Stimulated activated memory B cell treated with anti-CD40 and anti-IgM and Interleukin-4, amounts not matched to agents 10 μg/mL and 1 μg/mL and 100 μg/mL, for 72 hours (primary cell): ENCODE measurements at places on chromosomes 5 and 9.

DNA sequence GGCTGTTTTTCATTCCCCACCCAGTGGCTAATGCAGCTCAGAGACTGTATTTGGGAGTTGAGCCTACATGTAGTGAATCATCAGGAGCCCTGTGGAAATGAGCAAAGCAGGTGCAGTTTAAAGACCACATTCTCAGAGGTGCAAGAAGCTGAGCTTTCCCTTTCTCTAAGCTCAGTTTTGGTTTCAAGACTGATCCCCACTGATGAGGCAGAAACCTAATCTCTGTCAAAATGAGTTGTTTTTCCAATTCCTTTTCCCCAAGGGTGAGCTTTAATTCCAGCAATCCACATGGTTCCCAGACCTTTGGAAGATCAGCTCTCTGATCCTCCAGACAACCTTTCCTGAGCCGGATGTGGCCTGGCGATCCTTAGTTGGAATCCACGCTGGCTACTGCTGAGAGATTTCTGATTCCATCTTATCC, 420.5 kb downstream of the EBF1 start:
- no peak overlapping the region for H3K4me3 ChIP-seq
- ATAC-seq: no peak
- peaks cover 27% of the 10 kb centered on the region for H3K4me1 ChIP-seq
- H3K27me3 ChIP-seq: no peaks in the 10 kb centered on the region
- H3K36me3 ChIP-seq: no peaks in the 10 kb centered on the region

DNA sequence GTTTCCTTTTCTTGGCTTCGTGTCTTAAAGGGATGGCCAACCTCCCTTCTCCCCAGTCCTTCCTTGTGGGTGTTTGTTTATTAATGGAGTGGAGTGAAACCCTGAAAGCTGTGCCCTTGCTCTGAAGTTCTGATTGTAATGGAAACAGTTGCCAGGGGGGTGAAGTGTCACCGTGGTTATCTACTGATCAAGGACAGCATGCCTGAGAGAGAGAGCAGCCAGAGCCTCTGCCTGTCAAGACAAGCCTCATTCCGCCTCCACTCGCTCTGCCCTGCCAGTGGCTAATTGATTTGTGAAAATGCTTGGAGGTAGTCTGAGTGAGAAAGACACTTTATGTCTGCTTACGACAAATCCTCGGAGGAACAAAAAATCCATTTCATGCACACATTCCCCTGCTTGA, 143.7 kb upstream of the SLC30A5 start:
- no peaks in the 10 kb centered on the region for H3K36me3 ChIP-seq
- H3K4me3 ChIP-seq: no peak overlapping the region
- H3K4me1 ChIP-seq: no peaks in the 10 kb centered on the region
- H3K27me3 ChIP-seq: peaks cover 10% of the 10 kb centered on the region

- no peaks in the 10 kb centered on the region for H3K36me3 ChIP-seq
- H3K27ac ChIP-seq: no peak overlapping the region
- H3K4me3 ChIP-seq: no peak overlapping the region
- peaks cover 38% of the 10 kb centered on the region for H3K27me3 ChIP-seq
- no peaks in the 10 kb centered on the region for H3K4me1 ChIP-seq
These were observed 39.5 kb downstream of the MEGF10 start for GRCh38 chr5:127330116-127330515.

GRCh38 chr9:104795857-104796256, 31.9 kb downstream of the NIPSNAP3B start:
- H3K36me3 ChIP-seq: peaks cover 41% of the 10 kb centered on the region
- no peak overlapping the region for H3K4me3 ChIP-seq
- no peaks in the 10 kb centered on the region for H3K27me3 ChIP-seq
- H3K27ac ChIP-seq: no peak overlapping the region
- no peaks in the 10 kb centered on the region for H3K4me1 ChIP-seq

- no peaks in the 10 kb centered on the region for H3K27me3 ChIP-seq
- H3K4me3 ChIP-seq: no peak overlapping the region
- ATAC-seq: no peak
- H3K27ac ChIP-seq: no peak overlapping the region
These were observed 3.3 kb downstream of the RNF20 start for GRCh38 chr9:101536938-101537337.

- peaks cover 27% of the 10 kb centered on the region for H3K27me3 ChIP-seq
- ATAC-seq: no peak
- no peaks in the 10 kb centered on the region for H3K4me1 ChIP-seq
These were observed 17.1 kb downstream of the FCN2 start for GRCh38 chr9:134897584-134898170.

DNA sequence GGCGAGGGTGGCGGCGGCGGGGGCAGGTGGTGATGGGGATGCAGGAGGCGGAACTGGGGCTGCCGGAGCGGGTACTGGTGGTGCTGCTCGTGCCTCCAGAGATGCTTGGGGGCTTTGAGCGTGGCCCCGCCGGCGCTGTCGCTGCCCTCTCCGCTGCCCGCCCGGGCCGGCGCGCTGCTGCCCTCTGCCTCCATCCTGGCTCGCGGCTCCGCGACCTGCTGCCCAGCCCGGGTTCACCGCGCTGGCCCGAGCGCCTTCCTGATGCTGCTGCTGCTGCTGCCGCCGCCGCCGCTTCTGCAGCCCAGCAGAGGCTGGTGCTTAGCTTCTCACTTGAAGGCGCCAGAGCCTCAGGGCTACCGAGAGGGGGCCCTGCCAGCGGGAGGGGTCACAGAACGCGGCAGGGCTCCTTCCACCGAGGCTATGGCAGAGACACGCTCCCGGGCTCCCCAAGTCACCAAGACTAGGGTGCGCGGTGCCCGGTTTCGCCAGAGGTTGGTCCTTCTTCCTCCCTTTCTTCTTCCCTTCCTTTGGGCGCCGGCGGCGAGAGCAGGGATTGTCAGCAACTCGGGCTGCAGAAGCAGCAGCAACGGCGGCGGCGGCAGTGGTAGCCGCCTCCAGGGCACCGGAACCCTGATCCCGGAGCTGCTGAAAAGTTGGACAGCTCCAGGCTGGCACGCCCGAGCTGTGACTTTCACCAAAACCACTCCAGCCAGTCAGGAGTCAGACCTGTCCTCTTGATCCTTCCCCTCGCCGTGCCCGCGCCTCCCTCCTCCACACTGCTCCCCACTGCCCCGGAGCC, at the start of gene PDE4D:
Gene PDE4D (minus strand): TSS at position 298 of the 799 bp plus-strand sequence.
- ATAC-seq: peak; percentile 46
- H3K27ac ChIP-seq: no peak within 1 kb of the TSS
- peak within 1 kb of the TSS; percentile 1 for H3K4me3 ChIP-seq
- H3K27me3 ChIP-seq: peaks cover 56% of the 10 kb centered on the region

- H3K27ac ChIP-seq: no peak overlapping the region
- peaks cover 10% of the 10 kb centered on the region for H3K4me1 ChIP-seq
- no peaks in the 10 kb centered on the region for H3K36me3 ChIP-seq
- ATAC-seq: no peak
- H3K27me3 ChIP-seq: peaks cover 39% of the 10 kb centered on the region
These were observed 1.8 kb downstream of the PDLIM4 start for GRCh38 chr5:132259069-132259851.

- no peak overlapping the region for H3K27ac ChIP-seq
- no peak for ATAC-seq
- H3K36me3 ChIP-seq: no peaks in the 10 kb centered on the region
- H3K4me3 ChIP-seq: no peak overlapping the region
- no peaks in the 10 kb centered on the region for H3K4me1 ChIP-seq
- peaks cover 20% of the 10 kb centered on the region for H3K27me3 ChIP-seq
These were observed 41.8 kb upstream of the FGF1 start for GRCh38 chr5:142727735-142728047.

- no peak for ATAC-seq
- H3K27me3 ChIP-seq: peaks cover 61% of the 10 kb centered on the region
- peaks cover 5% of the 10 kb centered on the region for H3K4me1 ChIP-seq
- no peaks in the 10 kb centered on the region for H3K36me3 ChIP-seq
- no peak overlapping the region for H3K27ac ChIP-seq
These were observed 27.6 kb downstream of the ZDHHC11B start for GRCh38 chr5:756865-757345.

- no peak overlapping the region for H3K27ac ChIP-seq
- ATAC-seq: no peak
- peaks cover 21% of the 10 kb centered on the region for H3K36me3 ChIP-seq
- no peak overlapping the region for H3K4me3 ChIP-seq
- no peaks in the 10 kb centered on the region for H3K27me3 ChIP-seq
- peaks cover 16% of the 10 kb centered on the region for H3K4me1 ChIP-seq
These were observed 60.7 kb downstream of the LHFPL2 start for GRCh38 chr5:78587775-78588291.

- H3K36me3 ChIP-seq: peaks cover 6% of the 10 kb centered on the region
- H3K4me3 ChIP-seq: no peak overlapping the region
- ATAC-seq: no peak
These were observed 195.0 kb downstream of the PDE4D start for GRCh38 chr5:59698207-59699178.

DNA sequence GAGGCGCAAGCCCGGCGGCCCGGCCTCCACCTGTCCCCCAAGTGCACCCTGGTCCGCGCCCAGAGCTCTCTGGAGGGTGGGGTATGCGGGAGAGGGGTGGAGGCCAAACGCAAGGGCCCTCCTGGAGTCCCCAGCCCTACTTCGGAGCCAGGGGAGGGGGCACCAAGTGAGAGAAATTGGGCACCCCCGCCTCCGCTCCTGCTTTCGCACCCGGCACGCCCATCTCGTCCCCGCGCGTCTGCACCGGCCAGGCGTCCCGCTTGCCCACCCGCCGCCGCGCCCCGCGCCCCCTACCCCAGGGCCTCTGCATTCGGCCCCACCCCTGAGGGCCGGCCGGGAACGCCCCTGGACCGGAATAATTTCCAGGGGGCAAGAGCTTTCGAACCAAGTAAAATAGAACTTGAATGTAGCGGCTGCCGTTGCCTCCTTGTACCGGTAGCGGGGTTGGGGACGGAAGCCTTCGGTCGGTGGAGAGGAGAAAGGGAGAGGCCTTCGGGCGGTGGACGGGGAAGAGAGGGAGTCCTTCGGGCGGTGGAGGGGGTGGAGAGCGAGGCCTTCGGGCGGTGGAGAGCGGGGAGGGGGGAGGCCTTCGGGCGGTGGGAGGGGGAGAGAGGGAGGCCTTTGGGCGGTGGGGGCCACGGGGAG, 694 bp upstream of the PHPT1 start:
- peaks cover 26% of the 10 kb centered on the region for H3K4me1 ChIP-seq
- peak overlapping the region; percentile 97 for H3K4me3 ChIP-seq
- peak; percentile 21 for ATAC-seq
- H3K27me3 ChIP-seq: peaks cover 14% of the 10 kb centered on the region
- H3K27ac ChIP-seq: peak overlapping the region; percentile 87
- peaks cover 6% of the 10 kb centered on the region for H3K36me3 ChIP-seq

DNA sequence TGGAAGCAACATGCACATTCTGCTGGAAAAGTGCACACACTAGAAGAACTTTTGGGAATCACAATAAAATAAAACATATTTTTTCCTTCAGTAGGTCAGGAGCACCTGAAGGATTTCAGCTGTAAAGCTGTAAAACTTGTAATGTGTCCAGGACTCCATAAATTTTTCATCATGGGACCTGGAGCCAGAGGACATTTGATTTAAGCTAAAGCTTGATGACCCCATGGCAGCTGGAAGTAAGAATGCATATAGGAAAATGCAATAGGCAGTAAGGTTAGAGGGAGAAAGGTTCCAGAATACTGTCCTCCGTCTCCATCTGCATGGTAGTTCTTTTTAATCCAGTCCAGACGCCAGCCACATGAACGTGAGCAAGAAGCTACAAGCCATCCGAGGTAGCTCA, 166.0 kb downstream of the ADAMTSL1 start:
- H3K4me3 ChIP-seq: no peak overlapping the region
- no peaks in the 10 kb centered on the region for H3K36me3 ChIP-seq
- no peaks in the 10 kb centered on the region for H3K27me3 ChIP-seq
- ATAC-seq: no peak
- H3K27ac ChIP-seq: no peak overlapping the region
- H3K4me1 ChIP-seq: no peaks in the 10 kb centered on the region

- no peaks in the 10 kb centered on the region for H3K27me3 ChIP-seq
- H3K4me3 ChIP-seq: no peak overlapping the region
- ATAC-seq: no peak
- H3K4me1 ChIP-seq: peaks cover 45% of the 10 kb centered on the region
- H3K36me3 ChIP-seq: peaks cover 15% of the 10 kb centered on the region
- H3K27ac ChIP-seq: peak overlapping the region; percentile 46
These were observed 3.8 kb downstream of the SOX30 start for GRCh38 chr5:157648275-157648990.

GRCh38 chr5:1190837-1191239, 10.6 kb upstream of the SLC6A19 start:
- peaks cover 73% of the 10 kb centered on the region for H3K27me3 ChIP-seq
- H3K36me3 ChIP-seq: no peaks in the 10 kb centered on the region
- no peaks in the 10 kb centered on the region for H3K4me1 ChIP-seq
- ATAC-seq: no peak
- H3K4me3 ChIP-seq: no peak overlapping the region

DNA sequence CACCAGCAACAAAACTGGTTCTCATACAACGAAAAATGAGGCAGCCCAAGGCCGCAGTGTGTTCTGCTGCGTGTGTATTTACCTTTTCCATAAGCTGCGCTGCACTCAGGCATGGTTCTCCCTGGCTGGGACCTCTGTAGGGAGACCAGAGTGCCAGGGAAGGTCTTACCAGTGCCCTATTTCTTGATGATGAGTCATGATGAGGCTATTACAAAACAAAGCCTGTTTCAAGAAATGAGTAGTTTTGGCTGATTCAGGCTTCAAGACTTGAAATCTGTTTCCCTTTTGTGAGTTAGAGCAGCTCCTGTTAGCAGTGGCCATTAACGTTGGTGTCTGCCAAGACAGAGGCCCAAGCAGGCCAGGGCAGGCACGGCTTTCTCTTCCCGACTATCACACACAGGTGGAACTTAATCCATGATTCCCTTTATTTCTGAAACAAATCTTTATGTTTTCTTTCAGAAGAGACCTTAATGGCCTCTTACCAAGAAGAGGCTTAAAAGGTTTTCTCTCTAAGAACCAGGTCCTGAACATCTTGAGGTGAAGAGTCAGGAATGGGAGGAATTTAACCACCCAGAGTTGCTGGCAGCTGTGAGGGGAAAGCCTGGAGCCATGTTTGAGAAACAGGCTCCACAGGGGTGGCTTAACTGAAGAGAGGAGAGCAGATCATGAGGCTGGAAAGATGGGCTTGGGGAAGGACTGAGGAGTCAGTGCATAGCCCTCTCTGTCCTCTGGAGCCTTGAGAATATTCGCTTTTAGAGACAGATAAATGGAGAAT, 41.4 kb upstream of the TIFAB start:
- ATAC-seq: no peak
- no peak overlapping the region for H3K4me3 ChIP-seq
- peaks cover 40% of the 10 kb centered on the region for H3K27me3 ChIP-seq
- no peaks in the 10 kb centered on the region for H3K36me3 ChIP-seq
- H3K27ac ChIP-seq: no peak overlapping the region
